Activated CD8-positive, alpha-beta memory T cell treated with anti-CD3 and anti-CD28 coated beads, Interleukin-2, amount 50 U/mL, for 48 hours (primary cell): ENCODE measurements at places on chromosomes 7 and 10.

DNA sequence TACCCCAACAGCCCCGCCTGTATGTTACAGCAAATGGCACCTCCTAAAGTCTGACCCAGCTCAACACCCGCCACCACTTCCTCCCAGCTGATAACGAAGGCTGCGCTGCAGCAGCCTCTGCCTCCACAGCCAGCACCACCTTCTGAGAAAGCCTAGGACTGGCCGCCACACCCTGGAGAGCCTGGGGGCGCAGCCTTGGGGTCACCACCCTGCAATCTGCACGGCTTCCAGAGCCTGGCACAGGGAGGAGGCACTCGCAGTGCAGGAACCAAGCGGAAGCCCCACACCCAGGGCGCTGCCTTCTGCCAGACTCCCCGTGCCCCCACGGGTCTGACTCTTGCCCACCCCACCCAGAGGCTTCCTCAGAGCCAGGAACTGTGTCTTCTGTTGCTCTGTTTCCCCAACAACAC lies 112.5 kb downstream of the MAD1L1 start:
- no peak for DNase-seq

- DNase-seq = no peak
Measured at GRCh38 chr7:6422926-6423632, 24.7 kb downstream of the DAGLB start.

- no peak for DNase-seq
Measured at GRCh38 chr10:88896994-88897853, 17.2 kb downstream of the STAMBPL1 start.

- DNase-seq = no peak
Measured at GRCh38 chr7:48096273-48096672, 7.2 kb downstream of the UPP1 start.

DNA sequence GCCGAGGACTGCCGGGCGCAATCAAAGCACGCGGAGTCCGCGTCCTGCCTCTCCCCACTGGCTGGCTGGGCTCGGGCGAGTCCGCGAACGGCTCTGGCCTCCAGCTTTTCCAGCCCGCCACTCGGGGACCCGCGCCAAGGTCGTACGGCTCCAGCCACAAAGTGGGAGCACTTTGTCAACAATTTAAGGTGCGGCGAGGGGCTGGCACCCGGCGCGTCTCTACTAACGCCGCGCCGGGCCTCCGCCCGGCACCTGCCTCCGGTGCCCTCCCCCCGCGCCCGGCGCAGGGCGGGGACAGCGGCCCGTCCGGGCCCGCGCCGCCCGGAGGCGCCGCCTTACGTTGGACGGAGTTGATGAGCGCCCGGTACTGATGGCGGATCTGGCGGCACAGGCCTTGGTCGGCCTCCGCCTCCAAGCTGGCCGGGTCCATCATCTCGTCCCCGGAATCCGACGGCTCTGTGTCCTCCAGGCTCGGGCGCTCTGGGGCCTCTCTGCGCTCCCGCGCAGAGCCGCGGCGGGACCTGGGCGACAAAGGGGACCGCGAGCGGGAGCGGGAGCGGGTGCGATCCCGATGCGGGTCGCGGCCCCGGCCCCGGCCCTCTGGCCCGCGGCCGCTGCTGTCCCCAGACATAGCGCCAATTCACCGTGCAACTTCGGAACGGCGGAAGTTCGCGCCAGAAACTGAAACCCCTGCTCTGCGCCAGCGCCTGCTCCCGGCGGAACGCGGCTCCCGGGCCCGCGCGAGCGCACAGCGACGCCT lies at the start of gene NSMCE4A:
Gene NSMCE4A (minus strand): TSS at position 683 of the 760 bp plus-strand sequence. CDS start 52 bp downstream, at position 631.
- DNase-seq = peak; percentile 89

DNA sequence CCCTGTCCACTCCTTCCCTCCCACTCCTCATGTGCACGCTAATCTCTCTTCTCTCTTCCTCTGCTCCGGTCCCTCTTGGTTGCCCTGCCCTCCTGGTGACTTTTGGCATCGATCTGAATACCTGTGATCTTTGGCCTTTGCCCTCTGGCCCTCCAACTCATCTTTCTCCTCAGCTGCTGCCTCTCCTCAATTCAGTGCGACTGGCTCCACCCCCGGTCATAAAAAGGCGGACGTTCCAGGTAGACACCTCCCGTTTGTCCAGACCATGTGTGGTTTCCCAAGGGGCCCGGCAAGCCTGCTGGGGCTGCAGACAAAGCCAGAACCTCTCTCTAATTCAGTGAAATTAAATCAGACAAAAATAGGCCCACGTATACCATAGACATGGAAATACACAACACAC lies 96.8 kb downstream of the COL13A1 start:
- DNase-seq = no peak

- DNase-seq = no peak
Measured at GRCh38 chr7:141043616-141044015, 28.9 kb upstream of the MRPS33 start.
